ENCODE measurements at places on chromosomes 5 and 9.

GRCh38 chr5:113190347-113190746 is 213.7 kb downstream of the DCP2 start:
- DNase-seq = no peak

DNA sequence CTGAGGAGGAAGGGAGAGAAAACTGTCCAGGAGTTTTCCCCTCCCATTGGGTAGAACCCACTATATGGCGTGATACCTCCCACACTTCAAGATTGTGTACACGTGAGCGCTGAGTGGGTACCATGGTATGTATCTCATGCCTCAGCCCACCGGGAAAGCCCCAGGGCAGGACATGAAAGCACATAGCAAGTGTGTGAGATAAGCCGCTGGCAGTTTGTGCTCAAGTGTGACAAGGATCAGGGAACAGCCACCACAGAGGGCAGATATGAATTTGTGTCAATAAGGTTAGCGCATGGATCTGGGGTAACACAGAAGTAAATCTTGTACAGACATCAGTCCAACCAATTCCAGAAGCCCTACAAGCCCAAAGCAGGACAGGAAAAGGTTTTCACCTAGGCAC is 42.6 kb upstream of the NAA35 start:
- no peak for DNase-seq

DNA sequence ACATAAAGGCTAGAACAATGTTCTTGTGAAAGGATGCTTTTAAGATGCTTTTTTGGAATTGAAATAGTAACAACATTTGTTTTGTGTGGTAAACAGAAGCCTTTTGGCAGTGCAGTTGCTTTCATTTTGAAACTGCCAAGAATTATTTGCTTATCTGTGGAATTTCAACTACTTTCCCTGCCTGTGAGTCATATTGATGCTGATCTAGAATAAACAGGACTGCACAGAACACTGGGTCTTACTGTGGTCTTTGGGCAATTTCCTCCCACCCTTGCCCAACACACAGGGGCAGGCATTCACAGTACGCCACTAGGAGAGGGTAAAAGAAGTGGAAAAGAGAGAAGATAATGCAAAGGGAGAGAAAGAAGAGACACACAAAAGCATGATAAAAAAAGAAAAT is 483.7 kb downstream of the ELAVL2 start:
- no peak for DNase-seq

DNA sequence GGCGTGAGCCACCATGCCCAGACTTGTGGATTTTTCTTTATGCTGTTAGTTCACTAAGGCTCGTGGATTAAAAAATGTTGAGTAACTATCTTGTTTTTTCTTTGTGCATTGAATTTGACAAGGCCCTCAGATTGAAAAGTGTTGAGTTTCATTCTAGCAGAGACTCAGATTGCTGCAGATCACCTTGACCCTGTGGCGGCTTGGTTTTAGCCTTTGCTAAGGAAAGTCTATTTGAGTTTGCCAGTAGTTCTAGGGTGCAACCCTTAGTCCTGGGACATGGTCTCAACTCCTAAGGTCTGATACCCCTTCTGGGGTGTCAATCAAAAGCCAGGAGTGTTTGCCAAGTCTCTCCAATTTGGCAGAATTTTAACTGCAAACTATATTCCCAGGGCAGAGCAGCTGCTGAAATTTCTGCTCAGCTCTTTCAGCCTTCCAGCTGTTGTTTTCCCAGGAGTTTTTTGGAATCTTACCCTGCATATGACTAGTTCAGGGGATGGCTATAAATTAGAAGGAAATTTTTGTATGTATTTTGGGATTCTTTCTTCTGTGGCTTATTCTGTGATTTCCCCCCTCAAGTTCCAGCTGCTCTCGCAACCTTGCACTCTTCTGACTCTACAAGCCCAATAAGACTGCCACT is 84.3 kb upstream of the HAND1 start:
- DNase-seq = no peak

GRCh38 chr5:140833993-140834392 is at the start of gene PCDHA7:
PCDHA7 (plus strand) TSS chr5:140834269; CDS start chr5:140834384, 115 bp downstream.
- no peak for DNase-seq

GRCh38 chr5:86997516-86997915 is 270.2 kb upstream of the RASA1 start:
- DNase-seq = no peak

GRCh38 chr5:131634666-131634995 is 398 bp downstream of the RAPGEF6 start:
- peak; percentile 38 for DNase-seq

- no peak for DNase-seq
Measured at GRCh38 chr9:127528422-127529251, 77.3 kb downstream of the LRSAM1 start.

DNA sequence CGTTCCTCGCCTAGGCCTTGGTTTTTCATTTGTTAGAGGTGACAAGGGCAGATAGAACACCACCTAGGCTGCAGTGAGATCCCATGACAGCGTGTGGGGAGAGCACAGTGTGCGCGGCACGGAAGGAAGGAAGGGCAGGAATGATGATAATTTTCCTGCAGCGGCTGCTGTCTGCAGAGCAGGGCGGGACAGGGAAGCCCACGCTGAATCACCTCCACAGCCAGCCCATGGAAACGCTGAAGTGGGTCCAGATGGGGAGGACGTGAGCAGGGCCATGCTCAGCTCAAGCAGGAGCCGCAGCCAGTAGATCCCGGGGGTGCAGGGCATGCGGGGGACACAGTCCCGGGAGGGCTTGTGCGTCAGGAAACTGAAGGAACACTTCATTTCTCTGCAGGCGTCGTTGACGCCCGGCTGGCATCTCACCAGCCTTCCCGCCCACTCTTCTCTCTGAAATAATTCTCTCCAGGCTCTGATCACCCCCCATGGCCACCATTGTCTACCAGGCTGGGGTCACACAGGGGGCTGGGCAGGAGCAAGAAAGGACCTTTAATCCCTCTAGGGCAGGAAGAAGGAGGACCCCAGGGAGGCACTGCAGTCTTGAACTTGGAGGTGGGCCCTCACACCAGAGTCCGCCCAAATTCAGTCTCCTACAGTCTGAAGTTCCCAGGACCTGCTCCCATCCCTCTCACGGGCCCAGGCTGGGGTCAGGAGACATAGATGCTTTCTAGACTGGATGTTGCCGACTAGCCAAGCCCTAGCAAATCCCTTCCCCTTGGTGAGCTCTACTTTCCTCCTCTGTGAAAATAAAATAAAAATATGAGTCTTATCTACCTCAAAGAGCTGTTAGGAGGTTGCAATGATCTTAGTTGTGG is 20.9 kb upstream of the SYNPO start:
- no peak for DNase-seq

- DNase-seq = no peak
Measured at GRCh38 chr9:106321394-106322180, 541.4 kb upstream of the ZNF462 start.

DNA sequence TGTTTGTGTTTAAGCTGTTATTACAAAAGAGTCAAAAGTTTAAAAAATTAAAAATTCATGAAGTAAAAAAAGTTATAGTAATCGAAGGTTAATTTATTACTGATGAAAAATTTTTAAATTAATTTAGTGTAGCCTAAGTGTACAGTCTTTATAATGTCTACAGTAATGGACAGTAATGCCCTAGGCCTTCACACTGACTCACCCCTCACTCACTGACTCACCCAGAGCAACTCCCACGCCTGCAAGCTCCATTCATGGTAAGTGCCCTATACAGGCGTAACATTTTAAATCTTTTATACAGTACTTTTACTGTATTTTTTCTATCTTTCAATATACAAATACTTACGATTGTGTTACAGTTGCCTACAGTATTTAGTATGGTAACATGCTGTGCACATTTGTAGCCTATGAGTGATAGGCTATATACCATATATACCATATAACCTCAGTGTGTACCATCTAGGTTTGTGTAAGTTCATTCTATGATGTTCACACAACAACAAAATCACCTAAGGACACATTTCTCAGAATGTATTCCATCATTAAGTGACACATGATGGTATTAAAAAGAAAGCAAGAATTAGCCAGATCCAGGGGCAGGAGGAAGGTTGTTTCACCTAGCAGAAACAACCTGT is 40.1 kb downstream of the DCAF10 start:
- DNase-seq = no peak

DNA sequence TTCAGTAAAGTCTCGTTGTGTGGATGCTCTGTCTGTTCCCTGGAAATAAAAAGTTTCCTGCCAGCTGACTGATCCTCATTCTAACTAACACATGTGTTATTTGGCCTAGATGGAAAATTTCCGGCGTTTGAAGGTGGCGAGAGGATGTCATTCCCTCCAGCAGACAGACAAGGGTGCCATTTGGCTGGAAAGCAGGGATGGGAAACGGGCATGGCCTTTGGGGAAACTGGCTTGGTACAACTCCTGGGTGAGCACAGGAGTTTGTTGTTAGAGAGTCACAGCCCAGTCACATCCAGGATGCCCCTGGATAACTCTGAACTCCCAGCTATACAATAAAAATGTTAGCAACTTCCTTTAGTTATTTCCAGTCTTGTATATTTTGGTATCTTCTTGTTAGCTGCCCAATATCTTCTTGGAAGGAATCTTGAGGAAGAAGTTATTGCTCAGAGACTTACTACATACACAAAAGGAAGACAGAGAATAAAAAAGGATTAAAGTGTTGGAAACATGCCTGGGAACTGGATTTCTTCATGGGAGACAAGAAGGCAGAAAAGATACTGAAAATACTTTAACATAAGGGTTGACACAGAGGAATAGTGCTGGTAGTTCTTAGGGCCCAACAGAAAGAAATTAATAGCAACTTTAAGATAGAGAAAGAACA is 41.9 kb downstream of the TEK start:
- no peak for DNase-seq

DNA sequence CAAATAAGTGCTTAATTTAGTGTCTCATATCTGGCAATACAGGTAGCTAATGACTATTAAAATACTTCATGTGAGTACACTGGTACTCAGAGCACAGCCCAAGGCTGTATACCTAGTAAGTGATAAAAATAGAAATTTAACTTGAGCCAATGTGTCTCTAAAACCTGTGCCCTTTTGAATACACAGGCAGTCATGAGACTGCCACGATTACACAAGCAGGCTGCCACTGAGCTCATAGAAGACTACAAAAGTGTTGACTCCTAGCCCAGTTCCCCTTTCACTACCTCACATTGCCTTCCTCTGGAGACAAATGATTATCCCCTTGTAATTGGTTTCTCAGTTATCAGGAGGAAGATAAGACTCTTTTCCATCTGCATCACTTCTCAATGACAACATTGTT is 66.3 kb upstream of the PAPPA start:
- no peak for DNase-seq

DNA sequence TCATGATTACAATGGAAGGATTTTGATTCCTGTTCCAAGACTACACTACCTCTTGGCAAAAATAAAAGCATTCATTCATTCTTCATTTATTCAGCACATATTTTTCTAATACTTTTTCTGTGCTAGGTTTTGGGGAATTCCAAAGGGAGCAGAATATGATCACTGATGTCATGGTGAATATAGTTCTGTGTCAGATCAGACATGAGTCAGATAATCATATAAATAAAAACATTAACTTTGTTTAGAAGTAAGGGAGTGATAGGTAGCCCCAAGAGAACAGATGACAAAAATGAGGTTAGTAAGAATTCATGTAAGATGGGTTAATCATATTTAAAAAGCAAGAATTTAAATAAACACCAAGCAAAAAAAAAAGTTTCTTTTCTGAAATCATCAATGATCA is 94.1 kb upstream of the RANBP6 start:
- DNase-seq = no peak

DNA sequence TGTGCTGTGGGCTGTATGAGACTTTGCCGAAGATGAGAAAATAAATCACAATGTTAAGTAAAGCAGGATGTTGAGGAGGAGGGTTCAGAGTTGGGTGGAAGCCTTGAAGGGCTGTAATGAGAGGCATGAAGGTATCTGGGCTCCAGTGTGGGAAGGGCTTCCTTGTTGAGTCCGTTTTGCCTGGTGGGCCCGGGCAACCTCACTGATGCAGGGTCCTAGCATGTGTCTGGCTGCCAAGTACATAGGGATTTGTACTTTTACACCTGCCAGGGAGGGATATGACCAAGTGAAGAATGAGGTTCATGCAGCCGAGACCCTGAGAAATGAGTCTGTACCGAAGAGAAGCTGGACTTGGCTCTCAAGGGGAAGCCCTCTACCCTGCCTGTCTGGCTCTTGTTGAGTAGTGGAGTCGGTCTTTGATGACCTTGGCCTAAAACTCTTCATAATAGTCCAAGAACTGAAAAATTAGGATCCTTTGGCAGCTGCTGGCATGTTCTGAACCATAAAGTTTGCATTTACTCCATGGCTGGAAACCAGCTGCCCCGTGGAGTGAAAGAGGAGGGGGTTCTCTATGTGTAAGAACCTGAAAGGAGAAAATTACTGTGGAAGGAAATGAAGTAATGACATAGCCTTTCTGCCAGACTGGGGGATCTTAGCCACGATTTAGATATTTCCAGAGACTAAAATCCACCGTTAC is 59.0 kb upstream of the DPYSL3 start:
- no peak for DNase-seq

GRCh38 chr5:61263561-61264272 is 68.3 kb upstream of the ZSWIM6 start:
- DNase-seq = no peak
